Posterior cingulate gyrus (tissue), 11 donors: ENCODE measurements at places on chromosomes 3 and 15.

DNA sequence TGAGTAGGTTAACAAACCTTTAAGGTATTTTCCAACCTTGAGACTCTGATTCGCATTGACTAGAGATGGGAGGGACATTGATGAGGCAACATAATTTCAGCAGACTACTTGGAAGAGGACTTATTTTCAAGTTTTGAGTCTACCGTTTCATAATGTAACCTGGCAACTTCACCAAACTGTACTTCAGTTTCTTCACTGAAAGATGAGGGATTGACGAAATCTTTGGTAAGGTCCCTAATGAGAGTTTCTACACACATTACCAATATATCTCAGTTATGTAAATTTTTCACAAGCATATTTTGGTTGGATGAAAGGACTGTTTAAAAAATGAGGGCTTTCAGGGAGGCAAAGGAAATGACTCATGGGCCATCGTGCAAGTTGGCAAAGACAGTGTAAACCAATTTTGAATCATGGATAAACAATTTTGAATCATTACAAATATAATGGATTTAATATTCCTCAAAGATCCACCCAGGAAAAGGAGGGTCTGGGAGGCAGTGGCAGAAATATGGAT is 28.7 kb upstream of the SEMA6D start:
- no peak for DNase-seq

DNA sequence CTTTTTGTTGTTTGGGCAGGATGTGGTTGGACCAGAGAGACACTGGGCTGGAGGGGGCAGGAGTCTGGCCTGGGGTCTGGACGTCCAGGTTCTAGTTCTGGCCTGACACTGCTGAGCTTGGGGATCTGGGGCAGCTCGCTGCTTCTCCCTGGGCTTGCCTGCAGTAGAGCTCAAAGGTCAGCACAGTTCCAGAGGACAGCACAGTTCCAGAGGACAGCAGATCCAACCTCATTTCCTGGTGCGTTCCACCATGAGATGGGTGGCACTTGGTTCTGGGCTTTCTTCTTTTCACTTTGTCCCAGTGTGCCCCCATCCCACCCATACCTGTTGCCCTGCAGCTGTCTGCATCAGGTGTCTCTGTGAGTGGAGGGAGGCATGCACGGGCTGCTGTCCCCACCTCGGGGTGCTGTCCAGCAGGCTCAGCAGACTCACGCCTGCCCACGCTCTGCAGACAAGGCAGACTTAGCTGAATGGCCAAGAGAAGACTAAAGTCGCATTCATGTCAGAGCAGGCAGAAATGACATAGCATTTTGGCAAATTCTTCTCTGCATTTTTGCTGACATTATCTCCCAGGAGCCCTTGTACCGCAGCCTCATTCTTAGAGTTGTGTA is 16.7 kb downstream of the CACNA2D3 start:
- no peak for DNase-seq

- DNase-seq, result no peak
Observed at GRCh38 chr3:2506776-2507175, 408.1 kb downstream of the CNTN4 start.

DNA sequence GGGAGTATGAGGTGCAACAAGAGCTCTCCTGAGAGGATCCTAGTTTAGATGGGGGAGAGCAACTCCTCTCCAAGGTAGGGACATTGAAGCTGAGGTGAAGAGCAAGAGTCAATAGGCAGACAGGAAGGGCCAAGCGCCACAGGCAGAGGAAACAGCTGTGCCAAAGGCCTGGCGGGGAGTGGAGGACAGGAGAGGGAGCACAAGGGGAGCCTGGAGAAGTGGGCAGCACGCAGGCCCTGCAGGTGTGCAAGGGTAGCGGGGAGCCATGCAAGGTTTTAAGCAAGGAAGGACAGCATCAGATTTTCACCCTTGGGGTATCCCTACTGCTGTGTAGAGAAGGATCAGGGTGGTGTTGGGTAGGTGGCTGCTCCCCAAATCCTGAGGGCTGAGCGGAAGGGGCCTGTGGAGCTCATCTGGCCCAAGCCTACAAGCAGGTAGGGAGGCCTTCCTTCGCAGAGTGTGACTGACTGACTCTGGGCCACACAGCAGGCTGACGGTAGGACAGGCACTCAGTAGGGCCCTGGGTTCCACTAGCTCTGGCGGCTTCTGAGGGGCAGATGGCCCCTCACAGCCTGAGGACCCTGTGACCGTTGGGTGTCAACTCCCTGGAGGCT is 13.3 kb downstream of the CHST13 start:
- peak; percentile 10 for DNase-seq

- DNase-seq, result no peak
Observed at GRCh38 chr15:61308437-61308836, 79.3 kb upstream of the RORA start.

DNA sequence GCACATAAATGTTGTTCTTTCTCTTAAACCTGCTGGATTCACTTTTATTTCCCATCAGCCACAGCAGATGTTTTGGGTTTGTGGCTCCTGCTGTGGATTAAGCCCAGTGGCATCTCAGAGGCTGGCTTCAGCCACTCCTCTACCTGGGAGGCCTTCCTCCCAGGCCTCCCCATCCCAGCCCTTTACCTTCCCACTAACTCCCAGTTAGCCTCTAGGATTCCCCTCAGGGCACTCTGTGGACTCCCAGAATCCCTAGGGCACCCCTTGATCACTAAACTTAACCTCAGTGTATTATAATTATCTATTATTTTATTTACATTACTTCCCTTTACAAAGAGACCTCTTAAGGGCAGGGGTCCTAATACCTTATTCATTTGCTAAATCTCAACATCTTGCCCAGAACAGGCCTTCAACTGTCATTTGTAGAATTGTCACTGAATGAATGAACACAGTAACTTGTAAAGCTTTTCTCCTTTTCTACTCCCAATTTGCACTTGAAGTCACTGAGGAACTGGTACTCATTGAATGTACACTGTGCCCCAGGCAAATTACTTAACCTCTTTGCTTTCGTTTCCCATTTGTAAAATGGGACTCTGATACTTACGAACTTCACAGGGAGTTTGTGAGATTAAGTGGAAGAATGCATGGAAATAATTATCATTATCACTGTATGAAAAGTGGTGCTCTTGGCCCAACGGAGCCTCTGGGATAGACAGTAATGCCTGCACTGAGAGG is 8.3 kb downstream of the CCDC13 start:
- no peak for DNase-seq

- no peak for DNase-seq
Observed at GRCh38 chr3:174441588-174442301, 417.4 kb upstream of the NAALADL2 start.

DNA sequence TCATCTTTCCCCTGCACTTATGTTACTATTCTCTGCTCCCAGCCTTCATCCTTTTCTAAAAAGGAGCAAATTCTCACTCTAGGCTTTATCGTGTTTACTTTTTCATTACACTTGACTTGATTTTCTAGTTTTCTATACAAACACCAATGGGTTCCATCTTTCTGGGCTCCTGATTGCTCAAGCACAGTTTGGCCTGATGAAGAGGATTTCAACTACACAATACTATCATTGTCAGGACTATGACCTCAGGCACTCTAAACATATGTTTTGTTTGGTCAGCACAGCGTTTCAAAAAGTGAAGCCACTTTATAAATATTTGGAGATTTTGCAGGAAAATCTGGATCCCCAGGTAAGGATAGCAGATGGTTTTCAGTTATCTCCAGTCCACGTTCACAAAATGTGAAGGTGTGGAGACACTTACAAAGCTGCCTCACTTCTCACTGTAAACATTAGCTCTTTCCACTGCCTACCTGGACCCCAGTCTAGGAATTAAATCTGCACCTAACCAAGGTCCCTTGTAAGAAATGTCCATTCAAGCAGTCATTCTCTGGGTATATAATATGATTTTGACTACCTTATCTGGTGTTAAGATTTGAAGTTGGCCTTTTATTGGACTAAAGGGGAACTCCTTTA is 86.2 kb downstream of the TGFBR2 start:
- no peak for DNase-seq

DNA sequence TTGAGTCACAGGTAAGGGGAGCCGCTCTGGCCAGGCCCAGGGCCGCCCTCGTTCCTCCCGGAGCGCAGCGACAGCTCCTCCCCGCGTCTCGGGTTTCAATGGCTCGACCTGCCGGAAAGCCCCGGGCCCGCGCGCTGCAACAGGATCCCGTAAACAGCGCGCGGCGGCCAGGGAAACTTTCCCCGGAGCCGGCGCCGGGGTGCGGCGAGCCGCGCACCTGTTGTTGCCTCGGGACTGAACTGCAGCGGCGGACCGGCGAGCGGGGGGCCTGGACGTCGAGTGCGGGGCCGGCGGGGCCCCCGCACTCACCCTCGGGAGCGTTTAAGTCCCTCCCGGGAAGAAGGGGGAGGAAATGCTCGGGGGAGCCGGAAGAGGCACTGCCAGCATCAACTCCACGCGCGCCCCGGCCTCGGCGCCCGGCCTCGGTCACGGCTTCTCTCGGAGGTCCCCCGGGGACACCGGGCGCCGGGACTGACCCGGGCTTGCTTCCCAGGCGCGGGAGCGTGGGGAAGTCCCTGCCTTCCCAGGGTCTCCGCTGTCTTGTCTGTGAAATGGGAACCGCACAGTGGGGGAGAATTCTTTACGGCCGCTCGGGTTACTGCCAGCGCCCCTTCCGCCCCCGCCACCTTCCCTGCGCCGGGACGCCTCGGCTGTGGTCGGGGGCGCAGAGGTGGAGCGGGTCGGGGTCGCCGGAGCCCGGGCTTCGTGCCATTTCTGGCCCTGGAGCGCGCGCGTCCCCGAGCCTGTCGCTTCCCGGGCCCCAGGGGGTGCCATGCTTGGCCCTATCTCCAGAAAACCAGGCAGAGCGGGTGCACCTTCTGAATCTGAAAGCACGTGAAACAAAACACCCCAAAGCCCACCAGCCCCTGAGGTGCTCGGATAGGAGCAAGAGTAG is 7.5 kb upstream of the PGPEP1L start:
- peak; percentile 85 for DNase-seq

DNA sequence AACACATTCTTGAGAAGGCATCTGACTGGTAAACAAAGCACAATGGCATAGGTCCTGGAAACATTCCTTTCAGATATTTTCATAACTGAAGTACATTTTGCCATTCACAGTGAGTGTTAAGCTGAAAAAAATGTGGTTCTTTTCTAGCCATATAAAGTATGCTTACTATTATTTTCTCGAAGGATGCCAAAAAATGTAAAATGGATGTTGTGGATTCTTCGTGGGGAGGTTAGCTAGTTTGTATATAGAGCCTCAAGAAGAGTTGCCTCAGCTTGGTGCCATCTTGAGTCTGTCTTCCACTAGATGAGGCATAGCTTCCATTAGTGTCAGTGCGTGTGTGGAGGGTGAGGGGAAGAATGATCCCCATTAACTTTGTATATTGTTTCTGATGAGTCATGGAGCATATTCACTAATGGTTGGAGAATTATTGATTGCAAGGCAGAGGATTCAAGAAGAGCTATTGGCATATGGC is 4.1 kb downstream of the MBNL1 start:
- DNase-seq, result no peak

DNA sequence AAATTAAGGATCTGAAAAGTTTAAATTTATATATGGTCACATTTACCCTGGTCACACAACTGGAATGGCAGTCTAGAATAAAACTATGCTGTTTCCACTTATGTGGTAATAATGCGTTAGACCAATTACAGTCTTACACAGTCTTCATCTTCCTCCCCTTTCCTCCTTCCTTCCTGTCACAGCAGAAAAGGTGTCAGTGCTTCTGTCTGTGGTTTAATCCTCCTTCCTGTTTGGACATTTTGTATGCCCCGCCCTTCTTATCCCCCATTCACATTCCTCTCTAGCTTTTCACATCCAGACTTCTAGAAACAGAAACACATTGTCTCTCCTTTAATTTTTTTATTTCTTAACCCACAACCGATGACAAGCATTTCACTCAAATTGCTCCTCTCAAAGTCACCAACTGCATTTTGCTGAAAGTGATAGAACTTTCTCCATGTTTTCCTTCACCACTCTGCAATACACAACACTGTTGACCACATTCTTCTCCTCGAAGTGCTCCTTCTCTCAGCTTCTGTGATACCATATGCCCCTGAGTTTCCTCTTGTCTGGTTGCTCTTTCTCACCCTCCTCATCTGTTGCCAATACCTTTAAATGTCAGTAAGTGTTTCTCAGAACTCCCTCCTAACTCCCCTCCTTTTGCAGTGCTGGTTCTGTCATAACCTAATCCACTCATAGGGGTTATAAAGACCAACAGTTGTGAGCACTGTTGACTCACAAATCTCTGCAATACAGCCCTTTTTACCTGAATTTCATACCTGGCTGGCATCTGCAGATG is 271.6 kb downstream of the UBE2E2 start:
- DNase-seq, result no peak

GRCh38 chr15:45121706-45122417 is 7.7 kb downstream of the DUOXA2 start:
- DNase-seq, result no peak

DNA sequence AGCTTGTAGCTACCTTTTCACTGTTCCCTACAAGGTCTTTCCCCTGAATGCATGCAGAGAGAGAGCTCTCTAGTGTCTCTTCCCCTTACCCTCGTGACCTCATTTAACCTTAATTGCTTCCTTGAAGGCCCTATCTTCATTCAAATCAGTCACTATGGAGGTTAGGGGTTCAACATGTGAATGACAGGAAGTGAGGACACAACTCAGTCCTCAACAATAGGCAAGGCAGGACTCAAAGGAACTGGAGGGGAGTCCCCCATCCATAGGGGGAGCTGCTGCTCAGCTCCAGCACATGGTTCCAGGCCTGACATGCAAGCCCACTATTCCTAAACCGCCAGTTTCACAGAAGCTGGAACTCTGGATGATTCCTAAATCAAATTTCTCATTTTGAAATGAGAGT is 33.8 kb upstream of the GYG1 start:
- DNase-seq, result no peak

DNA sequence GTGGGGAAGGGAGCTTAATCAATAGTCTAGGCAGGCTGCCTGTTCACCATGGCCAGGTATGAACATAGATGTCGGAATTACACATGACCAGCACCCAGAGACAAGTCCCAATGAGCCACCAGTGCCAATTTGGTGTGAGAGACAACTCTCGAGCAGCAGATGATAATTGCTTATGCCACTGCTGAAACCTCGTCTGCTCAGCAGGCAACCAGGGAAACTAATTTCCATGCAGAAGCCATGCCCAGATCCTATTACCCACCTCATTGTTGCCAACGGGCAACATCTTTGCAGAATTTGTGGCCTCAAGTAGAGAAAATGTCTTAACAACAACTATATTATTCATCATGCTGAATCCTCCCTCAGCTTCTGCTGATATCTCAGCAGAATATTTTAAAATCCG is 84.9 kb downstream of the CGGBP1 start:
- DNase-seq, result no peak
